ENCODE measurements at places on chromosomes 7 and 10. TPM values are rescaled to one million over a fixed set of nuclear protein-coding genes. Genes with fewer than 3 reads are reported as not detected.

PRPS1L1 gene
- not detected for total RNA-seq

GRCh38 chr7:20562461-20562860 lies 53.0 kb upstream of the ABCB5 start:
- no peak for DNase-seq

GRCh38 chr10:98293550-98294269 lies 25.7 kb upstream of the LOXL4 start:
- DNase-seq, result no peak

DNA sequence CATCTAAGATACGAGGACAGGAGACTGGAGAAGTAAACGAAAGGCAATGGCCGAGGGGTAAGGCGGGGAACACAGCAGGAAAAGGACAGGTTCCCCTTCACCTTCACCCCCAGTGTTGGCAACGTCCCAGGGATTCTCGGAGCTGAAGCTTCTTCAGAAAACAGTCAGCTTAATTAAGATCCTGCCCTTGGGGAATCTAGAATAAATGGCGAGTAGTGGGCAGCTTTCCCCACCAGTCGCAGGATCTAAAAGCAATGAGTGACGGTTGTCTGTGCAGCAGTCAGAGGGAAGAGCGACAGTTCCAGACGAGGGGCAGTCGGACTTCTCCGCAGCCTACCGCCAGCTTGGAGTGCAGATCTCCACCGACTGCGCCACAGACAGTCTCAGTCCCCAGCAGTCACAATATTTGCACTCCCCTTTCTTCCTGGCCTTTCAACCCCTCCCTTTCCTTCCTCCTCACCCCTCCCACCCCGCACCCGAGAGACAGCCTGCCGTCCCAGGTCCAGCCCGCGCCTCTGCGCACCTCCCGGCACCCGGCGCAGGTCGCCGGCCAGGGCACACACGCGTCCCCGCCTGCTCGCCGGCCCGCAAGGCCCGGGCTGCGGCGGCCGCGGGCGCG lies 10.9 kb upstream of the SP8 start:
- DNase-seq, result no peak

DNA sequence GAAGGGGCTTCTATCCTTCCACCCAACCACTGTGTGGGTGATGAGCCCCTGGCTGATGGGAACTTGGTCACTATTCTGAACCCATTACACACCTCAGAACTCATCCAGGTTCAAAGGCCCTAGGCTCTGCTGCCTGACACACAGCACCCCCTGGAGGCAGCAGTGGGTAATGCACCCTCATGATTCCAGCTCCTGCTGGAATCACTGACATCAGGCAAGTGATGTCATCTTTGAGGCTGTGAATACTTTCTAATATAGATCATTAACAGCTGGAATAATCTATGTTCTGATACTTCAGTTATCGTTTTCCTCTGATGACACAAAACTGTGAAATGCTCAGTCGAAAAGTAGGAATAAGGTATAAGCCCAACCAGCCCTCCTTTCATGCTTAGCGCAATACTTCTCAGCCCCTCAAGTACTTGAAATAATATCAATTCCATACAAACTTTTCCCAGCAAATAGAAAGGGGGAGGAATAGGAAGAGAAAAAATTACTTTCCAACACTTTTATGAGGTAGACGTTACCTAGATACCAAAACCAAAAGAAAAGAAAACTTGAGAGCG lies 7.5 kb upstream of the RBP3 start:
- DNase-seq, result no peak

DNA sequence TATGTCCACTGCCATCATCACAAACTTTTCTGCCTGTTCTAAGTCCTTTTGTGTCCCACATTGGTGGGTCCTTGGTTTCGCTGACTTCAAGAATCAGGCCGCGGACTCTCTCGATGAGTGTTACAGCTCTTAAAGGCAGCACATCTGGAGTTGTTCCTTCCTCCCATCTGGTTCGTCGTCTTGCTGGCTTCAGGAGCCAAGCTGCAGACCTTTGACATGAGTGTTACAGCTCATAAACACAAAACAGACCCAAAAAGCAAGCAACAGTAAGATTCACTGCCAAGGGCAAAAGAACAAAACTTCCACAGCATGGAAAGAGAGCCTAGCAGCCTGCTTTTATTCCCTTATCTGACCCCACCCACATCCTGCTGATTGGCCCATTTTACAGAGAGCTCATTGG lies 30.2 kb downstream of the ASNS start:
- DNase-seq, result no peak
